ENCODE measurements at places on chromosomes 11 and 22.

DNA sequence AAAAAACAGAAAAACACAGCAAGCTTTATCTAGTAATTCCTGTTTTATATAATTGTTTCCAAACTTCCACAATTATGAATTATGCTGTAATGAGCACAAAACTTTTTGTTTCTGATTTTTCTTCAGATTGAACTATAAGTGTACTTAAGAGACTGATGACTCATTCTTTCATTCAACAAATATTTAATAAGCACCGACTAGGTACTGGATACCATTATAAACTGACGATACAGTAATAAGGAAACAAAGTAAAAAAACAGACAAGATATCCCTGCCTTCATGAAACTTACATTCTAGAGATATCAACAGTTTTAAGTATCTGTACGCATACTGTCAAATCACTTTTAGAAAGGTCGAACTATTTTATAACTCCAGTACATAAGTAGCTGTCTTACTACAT, 78.6 kb downstream of the ME3 start:
- no peak for DNase-seq

DNA sequence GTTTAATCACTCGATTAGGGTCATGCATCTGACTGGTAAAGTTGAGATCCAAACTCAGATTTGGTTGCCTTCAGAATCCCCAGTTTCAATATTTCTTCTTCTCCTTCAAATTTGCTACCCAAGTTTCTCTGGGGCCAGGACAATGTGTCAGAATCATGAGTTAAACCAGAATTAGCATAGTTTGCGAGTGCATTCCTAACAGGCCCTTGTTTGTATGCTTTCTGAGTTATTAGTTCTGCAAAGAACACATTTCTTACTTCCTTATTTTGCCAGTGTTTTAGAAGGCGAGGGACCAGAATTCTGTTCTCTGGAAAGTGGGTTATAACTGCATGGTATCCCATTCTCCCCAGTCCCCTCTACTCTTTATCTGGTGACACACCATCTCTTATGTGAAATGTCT, 112.0 kb downstream of the ARL14EP start:
- DNase-seq = no peak

DNA sequence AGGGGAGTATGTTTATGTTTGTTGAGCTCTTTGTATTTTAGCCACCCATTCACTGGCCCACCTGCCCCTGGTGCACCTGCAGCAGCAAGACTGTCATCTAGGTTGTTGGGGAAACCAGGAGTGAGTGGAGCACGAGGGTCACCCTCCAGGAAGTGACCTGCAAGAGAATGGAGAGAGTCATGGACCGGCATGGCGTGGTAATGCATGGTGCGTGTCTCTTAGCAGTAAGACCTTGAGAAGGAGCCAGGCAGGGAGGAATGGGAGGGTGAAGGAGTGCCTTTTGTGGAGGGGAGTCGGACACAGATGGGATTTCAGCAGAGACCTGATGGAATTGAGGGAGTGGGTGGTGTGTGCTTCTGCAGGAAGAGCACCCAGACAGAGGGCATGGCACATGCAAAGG, 37.9 kb downstream of the KCNQ1 start:
- no peak for DNase-seq

DNA sequence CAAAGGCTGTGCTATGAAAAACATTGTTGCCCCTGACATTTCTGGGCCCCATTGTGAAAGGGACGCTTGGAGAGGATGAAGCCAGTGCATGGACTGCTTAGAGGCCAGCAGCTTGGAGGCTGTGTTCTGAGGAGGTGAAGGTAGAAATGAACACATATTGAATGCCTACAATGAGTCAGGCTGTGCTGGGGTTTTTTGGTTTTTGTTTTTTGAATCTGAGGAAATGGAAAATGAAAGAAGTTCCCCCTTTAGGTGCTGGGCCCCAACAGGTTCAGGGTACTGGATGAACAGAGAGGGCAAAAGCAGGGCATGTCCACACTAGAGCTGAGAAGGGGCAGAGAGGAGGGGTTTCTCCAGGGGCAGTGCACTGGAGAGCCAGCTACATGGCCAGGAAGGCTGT, 166.1 kb upstream of the API5 start:
- no peak for DNase-seq

DNA sequence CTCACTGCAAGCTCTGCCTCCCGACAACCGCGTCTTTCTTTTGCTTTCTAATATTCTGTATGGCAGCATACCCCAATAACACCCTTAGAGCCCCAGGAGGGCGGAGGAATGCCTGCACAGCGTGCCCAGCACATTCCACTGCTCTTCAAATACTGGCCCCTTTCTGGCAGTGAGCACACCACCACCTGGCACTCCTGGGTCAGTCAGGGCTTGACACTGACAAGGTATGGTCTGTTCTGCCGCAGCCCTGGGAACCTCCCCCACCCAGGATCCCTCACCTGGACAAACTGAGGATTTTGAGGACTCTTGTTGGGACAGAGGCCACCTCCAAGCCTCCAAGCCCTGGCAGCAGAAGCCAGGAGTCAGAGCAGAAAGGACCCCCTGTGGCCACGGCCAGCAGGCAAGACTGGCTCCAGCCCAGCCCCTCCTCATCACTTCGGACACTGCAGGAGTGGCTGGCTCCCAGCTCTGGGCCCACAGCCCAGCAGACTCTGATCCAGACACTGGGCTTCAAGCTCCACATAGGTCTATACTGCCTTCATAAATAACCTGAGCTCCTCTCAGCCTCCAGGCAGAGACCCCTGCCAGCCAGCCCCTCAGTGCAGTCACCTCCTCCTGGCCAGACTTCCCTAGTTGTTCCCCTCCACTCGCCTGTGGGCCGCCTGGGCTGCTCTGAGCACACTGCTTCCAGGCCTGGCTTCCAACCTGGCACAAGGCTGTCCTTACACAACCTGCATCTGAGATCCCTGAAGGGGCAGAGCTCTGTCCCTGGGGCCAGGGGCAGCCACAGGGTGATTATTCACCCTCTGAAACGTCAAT, 14.5 kb downstream of the CARS1 start:
- DNase-seq = no peak

DNA sequence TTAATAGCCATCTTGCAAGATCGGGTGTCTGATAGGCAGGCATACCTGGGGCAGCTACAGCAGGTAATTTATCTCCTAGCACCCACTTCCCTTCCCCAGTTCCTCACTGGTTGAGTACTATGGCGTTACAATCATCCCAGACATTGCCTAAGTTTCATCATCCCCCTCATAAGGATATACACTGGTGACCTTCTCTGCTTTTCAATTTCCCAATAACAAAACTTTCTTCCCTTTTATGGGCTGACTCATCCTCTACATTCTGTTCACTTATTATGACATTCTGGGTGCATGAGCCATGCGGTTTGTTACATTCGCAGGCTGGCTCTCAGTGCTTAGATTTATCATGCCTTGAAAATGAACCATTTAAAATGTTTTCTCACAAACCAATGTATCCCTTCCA, 5.0 kb upstream of the MRPL11 start:
- DNase-seq = no peak

DNA sequence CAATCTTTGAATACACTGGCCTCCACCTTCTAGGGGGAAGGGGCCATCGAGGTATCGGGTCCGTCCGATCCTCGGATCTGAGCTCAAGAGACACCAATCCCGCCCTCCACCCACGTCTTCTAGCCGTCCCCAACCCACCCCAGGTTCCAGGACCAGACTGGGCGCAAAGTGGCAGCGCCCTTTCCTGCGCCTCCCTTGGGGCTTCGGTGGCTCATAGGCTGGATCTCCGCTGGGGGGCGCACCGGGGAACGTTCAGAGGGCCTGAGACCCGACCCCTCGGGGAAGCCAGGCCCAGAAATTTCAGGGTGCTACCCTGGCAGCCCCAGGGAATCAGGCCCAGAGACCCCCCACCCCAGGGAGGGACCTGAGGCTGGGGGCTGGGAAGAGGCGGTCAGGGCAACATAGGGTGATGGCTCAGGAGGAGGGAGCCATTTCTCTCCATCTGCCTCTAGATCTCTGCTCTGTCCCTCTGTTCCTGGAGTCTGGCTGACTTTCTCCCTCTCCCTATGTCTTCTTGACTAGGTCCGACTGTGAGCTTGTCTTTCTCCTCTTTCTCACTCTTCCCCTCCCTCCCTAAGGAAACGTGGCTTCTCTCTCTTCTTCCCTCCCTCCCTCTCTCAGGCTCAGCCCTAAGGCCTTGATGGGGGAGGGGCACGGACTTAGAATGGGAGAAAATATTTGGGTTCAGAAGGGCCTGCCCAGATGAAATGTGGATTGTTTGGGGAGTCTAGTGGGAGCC, 1.1 kb downstream of the CREB3L1 start:
- no peak for DNase-seq

DNA sequence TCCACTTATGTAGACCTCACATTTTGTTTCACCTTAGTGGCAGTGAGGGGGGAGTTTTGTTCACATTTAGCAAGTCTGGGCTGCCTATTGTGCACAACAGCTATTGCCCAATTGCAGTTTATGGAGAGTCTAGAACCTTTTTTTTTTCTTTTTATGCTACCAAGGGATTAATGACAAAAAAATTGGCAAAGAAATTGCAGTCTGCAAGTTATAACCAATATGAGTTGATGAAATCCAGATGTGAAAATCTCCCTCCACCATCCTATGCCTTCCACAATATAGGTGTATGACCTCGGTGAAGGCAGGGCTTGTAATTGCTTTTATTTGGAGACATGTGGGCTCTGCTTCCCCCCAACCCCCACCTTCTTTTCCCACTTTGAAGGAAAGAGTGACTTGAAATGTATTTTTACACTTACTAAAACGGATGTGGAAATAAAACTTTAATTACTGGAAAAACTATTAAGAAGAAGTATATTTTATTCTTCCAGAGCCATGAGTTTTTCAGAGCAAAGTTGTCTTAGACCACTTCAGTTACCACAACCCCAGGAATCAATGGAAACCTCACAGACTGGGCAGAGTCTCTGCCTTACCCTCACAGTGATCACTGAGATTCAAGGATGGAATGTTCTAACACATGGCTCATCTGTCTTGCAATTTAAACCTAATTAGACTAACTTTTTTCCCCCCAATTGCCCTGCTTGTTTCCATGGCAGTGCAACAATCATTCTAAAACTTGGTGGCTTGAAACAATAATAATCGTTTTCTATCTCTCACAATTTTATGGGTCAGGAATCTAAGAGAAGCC, 120.8 kb upstream of the SLC5A12 start:
- no peak for DNase-seq

All from neuronal stem cell (in vitro differentiated cells).